HT-29 (cell line): ENCODE measurements at places on chromosomes 6 and 20. TPM values are rescaled to one million over a fixed set of nuclear protein-coding genes. Genes with fewer than 3 reads are reported as not detected.

The STMND1 gene
- not detected in 2 replicates for total RNA-seq

The OOEP gene
- total RNA-seq: not detected in 2 replicates

The CSNK2A1 gene
- total RNA-seq: 81.7 and 89.6 TPM in 2 replicates

The RAD21L1 gene
- not detected in 2 replicates for total RNA-seq

The FAM209B gene
- total RNA-seq: not detected in 2 replicates

The TRMT11 gene
- total RNA-seq: 13.8 and 16.6 TPM in 2 replicates

The PRDM13 gene
- not detected in 2 replicates for total RNA-seq

The AGER gene
- 3.0 and 4.9 TPM in 2 replicates for total RNA-seq

The RNGTT gene
- total RNA-seq: 12.9 and 14.0 TPM in 2 replicates

The LGSN gene
- not detected in 2 replicates for total RNA-seq

The POPDC3 gene
- total RNA-seq: not detected in 2 replicates

The RNF182 gene
- not detected in 2 replicates for total RNA-seq

The CGA gene
- not detected in 2 replicates for total RNA-seq

The AVP gene
- total RNA-seq: not detected in 2 replicates

The ELOVL4 gene
- total RNA-seq: not detected in 2 replicates

The HLA-DOB gene
- total RNA-seq: not detected in 2 replicates

The HLA-DMA gene
- 8.5 and 9.0 TPM in 2 replicates for total RNA-seq

The BPIFA3 gene
- total RNA-seq: not detected in 2 replicates

The MYCT1 gene
- total RNA-seq: not detected in 2 replicates

The GABRR1 gene
- total RNA-seq: not detected in 2 replicates

The RNF5 gene
- total RNA-seq: 45.4 and 50.5 TPM in 2 replicates

The CLVS2 gene
- not detected in 2 replicates for total RNA-seq

The SMOC2 gene
- total RNA-seq: not detected in 2 replicates
